ENCODE measurements at places on chromosomes 2 and 18.

DNA sequence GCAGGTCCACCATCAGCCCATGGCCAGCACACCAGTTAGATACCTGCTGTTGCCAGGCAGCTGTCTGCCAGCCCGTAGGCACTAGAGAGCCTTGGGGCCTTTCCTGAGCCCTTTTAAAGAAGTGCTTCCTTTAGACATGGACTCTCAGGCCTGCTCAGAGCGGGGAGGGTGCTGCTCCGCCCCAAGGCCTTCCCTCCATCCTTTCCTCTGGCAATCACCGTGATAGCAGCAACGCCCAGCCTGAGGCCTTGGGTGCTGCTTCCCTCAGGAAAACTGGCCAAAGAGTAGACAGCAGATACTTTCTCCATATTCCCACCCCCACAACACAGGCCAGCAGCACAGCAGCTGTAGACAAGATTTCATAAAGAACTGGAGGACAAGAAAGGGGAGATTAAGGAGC, 22.3 kb upstream of the C1QL2 start:
- DNase-seq = no peak

GRCh38 chr2:193332941-193333340, 1138.2 kb upstream of the TMEFF2 start:
- DNase-seq = no peak

- no peak for DNase-seq
These were observed 169.2 kb downstream of the ZFP36L2 start for GRCh38 chr2:43057026-43057741.

DNA sequence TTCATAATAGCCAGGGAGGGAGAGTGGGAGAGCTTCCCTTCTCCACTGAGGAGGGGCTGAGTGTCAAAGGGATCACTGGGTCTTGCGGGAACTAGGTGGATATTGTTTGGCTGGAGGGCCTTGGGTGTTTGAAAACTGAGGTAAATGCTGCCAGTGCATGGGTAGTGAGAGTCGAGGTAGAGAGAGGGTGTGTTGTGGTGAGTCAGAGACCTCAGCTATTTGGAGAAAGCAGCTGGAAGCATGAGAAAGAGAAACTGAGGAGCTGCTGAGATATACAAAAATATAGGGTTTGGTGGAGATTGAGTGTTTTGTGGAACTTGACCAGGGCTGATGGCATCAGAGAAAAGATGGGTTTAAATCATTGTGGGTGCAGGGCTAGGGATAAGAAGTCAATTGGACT, 127.0 kb upstream of the CCDC195 start:
- no peak for DNase-seq

DNA sequence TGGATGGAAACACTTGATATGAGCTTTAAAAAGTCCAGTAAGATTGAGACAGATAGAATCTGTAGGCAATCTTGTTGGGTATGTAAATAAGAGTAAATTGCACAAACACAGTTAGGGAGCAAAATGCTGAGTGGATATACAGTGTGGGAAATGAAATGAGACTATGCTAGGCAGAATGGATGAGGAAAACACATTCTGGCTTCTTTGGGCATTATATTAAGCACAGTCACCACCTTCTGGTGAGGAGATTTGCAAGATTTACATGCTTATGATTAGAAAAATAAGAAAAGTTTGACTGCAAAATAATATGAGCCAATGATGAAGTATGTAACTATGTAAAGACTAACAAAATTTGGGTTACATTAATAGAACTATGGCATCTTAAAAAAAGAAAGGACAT, 2165.0 kb upstream of the CELF4 start:
- no peak for DNase-seq
